ENCODE measurements at places on chromosomes 16 and 17. TPM values are rescaled to one million over a fixed set of nuclear protein-coding genes. Genes with fewer than 3 reads are reported as not detected.

The CLEC18B gene
- polyA plus RNA-seq: 104 TPM

The DRC3 gene
- polyA plus RNA-seq: 11.2 TPM

The SNRNP25 gene
- polyA plus RNA-seq: 41.2 TPM

The SNX20 gene
- polyA plus RNA-seq: 0.81 TPM

DNA sequence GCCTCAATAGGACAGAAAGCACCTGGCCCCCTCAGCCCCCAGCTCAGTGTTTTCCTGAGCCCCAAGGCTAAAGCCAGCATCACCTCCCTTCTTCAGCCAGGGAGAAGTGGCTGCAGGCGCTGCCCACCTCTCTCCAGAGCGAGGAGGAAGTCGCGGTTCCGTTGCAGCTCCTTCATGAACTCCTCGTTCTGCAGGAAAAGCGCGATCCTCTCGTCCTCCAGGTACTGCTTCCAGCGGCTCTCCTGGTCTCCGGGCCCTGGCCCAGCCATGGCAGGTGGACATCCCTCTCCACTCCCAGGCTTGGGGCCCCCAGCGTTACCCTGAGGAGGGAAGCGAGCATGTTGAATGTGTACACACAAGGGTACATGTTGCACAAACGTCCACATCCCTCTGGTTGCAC is 22.7 kb upstream of the MRPS23 start:
- DNase-seq: no peak

DNA sequence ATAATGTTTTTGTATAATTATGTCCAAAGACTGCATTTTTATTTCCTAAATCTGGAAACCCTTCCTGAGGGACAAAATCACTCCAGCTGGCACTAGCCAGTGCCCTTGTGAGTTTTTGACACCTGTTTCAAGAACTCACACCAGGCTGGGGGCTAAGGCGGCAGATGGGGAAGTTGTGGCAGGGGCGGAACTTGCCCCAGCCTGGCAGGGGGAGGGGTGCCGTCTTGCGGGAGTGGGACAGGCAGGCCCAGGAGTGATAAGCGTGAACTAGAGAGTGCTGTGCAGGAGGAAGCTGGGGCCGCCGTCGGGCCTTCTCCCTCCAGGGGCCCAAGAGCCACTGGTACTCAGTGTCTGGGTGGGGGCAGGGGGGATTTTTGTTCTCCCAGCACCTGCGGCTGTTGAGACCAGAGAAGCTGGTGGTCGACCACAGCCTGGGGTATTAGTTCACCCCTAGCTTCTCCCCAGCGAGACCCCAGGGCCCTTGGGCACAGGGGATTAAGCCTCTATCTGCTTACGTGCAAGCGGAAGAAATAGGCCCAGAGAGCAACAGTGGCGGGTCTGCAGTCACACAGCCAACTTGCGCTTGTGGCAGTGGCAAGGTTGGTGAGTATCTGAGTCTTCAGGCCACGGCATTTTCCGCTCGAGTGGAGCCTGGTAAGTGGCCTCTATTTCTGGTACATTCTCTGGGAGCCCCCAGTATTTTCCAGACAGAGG is 40.2 kb upstream of the PLCG2 start:
- DNase-seq: no peak

DNA sequence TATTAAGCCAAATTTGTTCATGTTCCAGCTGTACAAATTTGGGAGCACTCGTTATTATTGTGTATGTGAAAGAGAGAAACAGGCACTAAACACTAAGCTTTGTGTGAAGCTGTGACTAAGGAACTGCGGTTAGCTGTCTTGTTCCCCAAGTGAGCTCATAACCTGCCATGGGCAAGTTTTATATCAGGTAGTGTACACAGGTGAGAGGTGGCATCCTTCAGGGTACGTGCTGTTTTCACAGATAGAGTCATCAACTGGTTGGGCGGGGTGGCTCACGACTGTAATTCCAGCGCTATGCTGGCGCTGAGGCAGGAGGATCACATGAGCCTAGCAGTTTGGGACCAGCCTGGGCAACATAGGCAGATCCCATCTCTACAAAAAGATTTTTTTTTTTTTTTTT is 2.8 kb downstream of the DNAJA3 start:
- DNase-seq: no peak

DNA sequence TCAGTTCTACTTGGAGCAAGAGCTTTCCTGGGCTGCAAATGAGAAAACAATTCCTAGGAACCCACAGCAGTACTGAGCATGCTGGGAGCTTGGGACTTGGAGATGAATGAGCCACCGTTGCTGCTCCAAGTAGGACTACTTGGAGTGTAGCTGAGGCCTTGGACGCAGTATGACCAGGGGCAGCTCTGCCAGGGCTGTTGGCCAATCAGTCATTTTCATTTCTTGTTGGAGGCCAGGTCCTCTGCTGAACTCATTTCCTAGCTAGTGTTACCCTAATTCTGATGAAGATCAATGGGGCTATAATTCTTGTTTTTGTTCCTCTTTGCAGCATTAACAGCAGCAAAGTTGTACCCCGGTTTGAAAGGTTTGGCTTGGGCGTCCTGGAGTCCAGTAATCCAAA is 8.0 kb upstream of the LGALS9 start:
- DNase-seq: no peak

The SLFN12L gene
- 0.29 TPM for polyA plus RNA-seq

DNA sequence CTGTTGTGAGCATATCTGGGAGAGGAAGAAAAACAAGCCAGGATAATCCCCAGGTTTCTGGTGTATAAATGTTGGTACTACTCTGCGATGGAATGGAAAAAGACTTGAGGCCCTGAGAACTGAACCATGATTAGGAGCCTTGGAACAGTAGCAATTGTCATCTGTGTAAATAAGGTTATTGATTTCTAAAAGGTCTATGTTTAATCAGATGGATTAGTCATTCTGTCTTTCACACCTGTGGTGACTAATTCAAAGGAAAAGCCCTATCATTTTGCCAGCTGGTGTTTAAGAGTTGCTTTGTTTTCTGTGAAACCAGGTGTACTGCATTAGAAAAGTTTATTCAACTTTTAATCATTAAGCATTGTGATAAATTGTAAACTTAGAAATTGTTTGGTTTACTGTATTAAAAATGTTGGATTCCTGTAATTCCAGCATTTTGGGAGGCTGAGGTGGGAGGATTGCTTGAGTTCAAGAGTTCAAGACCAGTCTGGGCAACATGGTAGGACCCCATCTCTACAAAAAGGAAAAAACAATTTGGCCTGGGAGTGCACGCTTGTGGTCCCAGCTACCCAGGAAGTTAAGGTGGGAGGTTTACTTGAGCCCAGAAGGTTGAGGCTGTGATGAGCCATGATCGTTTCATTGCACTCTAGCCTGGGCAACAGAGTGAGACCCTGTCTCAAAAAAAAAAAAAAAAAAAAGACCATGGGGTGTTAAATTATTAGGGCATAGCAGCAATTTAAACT is 29.0 kb upstream of the KPNB1 start:
- no peak for DNase-seq

The PHF23 gene
- polyA plus RNA-seq: 48.7 TPM

The MFSD6L gene
- polyA plus RNA-seq: 3.1 TPM

The LLGL2 gene
- polyA plus RNA-seq: 58.7 TPM

The HOXB1 gene
- polyA plus RNA-seq: 0.21 TPM

The PARD6A gene
- polyA plus RNA-seq: 3.4 TPM

The KCTD19 gene
- polyA plus RNA-seq: 2.3 TPM

GRCh38 chr16:84026606-84027005 is 16.0 kb downstream of the SLC38A8 start:
- no peak for DNase-seq

- no peak for DNase-seq
Observed at GRCh38 chr17:63702721-63703015, 2.7 kb upstream of the LIMD2 start.

The RNF112 gene
- 0.70 TPM for polyA plus RNA-seq

The HLF gene
- 7.5 TPM for polyA plus RNA-seq

GRCh38 chr17:4204710-4205173 is 59.0 kb downstream of the ANKFY1 start:
- DNase-seq: no peak

The CHTF18 gene
- 48.6 TPM for polyA plus RNA-seq

DNA sequence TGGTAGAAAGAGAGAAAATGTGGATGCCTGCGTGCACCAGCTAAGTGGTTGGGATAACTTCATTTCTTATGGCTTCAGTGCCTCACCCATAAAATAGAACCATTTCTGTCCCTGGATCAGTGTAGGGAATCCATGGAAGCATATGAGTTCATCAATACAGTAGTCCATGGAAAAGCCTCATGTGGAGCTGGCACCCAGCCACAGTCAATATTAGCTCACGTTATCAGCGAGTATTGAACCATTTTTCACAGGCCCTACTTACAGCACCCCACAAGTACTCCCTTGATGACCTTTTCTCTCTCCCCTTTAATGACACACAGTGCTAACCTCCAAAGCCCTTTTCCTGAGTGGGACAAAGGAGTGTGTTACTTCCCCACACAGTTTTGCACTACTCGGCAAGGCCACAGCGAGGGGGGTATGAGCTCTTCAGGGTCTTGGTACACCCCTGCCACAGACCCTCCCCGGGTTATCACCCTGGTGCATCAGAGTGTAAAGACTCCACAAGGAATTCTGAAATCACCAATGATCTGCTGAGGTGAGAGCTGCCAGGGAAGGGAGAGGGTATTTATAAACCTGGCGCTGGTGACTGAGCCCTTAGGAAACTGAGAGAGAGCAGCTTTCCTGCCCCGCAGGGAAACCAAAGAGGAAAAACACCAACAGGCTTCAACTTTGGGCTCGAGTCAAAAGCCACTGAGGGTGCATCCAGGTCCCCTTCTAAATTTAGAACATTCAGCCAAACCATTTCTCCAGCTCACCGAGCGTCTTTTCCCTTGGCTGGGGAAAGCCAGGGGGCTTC is 36.9 kb downstream of the DYNLRB2 start:
- DNase-seq: no peak

GRCh38 chr16:728890-729744 is 2.2 kb downstream of the HAGHL start:
- DNase-seq: no peak

DNA sequence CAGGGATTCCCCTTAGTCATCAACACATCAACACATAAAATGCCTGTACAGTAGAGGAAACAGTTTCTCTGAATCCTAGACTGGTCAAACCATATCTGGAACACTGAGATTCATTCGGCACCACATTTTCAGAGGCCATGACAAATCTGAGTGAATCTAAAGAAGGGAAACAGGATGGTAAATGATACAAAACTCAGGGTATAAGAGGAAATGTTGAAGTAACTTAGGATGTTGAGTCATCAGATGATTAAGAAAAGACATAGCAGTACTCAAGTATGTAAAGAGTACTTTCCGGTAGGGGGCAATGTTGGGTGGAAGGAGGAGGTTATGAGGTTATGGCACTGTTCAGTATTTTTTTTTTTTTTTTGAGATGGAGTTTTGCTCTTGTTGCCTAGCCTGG is 358.5 kb upstream of the PMFBP1 start:
- DNase-seq: no peak

Measured in left renal pelvis (tissue), 4 donors.